ENCODE measurements at places on chromosomes 3 and 15.

GRCh38 chr3:128585189-128585588 lies 65.4 kb downstream of the RPN1 start:
- no peak for DNase-seq

DNA sequence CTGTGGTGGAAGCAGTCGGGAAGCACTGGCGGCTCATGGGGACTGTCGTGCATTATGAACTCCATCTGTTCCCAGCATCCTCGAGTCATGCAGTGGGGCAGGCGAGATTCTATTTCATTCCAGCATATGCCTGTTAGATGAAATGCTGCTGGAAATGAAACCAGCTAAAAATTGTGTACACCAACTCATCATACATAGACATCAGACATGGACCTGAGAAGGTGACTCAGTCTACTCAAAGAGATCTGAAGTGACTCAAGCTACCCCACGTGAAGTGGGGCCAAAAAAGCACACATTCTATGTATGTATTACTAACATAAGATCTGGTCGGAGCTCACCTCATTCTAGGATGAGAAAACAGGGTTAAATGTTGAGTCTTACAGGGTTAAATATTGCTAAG lies 47.5 kb upstream of the FAM98B start:
- DNase-seq, result no peak

- no peak for DNase-seq
Observed at GRCh38 chr15:62150445-62150844, 14.6 kb downstream of the C2CD4B start.

DNA sequence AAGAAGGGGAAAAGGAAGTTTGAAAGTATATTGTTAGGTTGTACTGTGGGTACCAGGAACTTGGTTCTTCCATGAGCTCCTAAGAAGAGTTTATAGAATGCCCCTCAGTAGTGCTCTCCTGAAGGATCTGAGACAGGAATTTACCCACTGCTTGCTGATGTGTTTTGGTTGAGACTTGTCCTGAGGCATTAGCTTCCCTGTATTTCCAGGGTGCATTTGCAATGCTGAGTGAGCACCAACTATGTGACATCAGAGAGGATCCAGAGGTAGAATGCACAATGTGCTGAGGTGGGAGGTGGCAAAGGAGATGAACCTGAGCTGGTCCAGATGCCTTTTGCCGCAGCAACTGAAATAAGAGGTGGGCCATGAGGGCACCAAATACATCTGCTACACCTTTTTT lies 64.3 kb upstream of the LRRC3B start:
- no peak for DNase-seq
